ENCODE measurements at places on chromosomes 7 and 10.

DNA sequence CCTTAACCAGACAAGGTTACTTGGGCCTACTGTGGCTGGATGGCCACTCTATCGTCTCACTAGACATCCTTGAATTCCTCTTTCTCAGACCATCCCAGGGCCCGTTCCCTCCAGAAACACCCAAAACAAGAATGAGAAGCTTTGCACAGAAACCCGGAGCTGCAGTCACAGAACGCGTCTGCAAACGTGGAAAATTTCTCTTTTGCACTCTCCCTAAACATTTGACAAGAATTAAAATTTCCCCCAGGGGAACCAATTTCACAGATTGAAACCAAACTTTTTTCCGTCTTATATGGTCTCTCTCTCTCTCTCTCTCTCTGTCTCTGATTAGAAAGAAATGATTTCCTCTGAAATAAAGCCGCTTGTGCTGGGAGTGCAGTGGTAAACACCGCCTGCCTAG lies 120.7 kb downstream of the MKX start:
- no peak for DNase-seq

- DNase-seq: no peak
Measured at GRCh38 chr7:51451751-51452476, 135.3 kb upstream of the COBL start.

DNA sequence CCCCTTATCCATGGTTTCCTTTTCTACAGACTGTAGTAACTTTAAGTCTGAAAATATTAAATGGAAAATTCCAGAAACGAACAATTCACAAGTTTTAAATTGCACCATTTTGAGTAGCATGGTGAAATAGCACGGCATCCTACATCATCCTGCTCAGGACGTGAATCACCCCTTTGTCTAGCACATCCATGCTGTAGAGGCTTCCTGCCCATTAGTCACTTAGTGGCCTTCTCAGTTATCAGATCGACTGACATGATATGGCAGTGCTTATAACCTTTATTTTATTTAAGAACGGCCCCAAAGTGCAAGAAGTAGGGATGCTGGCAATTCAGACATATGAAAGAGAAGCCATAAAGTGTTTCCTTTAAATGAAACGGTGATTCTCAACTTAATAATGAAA lies 82.7 kb downstream of the CPXM2 start:
- DNase-seq: no peak

DNA sequence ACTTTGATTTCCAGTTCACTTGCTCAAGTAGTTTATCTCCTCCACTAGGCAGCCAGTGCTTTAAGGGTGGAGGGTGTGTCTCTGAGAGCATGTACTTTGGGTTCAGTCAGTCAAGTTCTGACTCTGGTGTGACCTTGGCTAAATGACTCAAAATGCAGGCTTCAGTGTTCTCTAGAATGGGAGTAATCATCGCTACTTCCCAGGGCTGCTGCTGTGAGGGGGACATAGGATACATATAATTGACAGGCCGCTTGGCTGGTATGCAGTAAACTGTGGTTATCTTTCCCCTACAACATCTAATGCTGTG lies 3.5 kb downstream of the PTPRE start:
- DNase-seq: no peak

GRCh38 chr10:117530791-117531190 lies 11.8 kb upstream of the EMX2 start:
- DNase-seq: no peak

GRCh38 chr7:131633342-131633843 lies 77.0 kb upstream of the PODXL start:
- no peak for DNase-seq

- DNase-seq: no peak
Measured at GRCh38 chr10:132065491-132066105, at the start of gene JAKMIP3. TSS of gene JAKMIP3 (plus strand) at chr10:132065946. CDS start at chr10:132104809, 38,863 bp downstream.

Data from esophagus squamous epithelium (tissue), 5 donors.